ENCODE measurements at places on chromosomes 12 and 14. TPM values are rescaled to one million over a fixed set of nuclear protein-coding genes. Genes with fewer than 3 reads are reported as not detected.

WSCD2 gene
- total RNA-seq: 25.1 TPM

WNT1 gene
- not detected for total RNA-seq

BDKRB1 gene
- total RNA-seq: 0.83 TPM

DPF3 gene
- total RNA-seq: not detected

LGR5 gene
- 0.27 TPM for total RNA-seq

PPP1R1A gene
- total RNA-seq: 9.0 TPM

KRT83 gene
- total RNA-seq: not detected

KRT8 gene
- 46.2 TPM for total RNA-seq

KRT72 gene
- not detected for total RNA-seq

KRT78 gene
- total RNA-seq: not detected

HPD gene
- total RNA-seq: not detected

PZP gene
- not detected for total RNA-seq

SYCP3 gene
- total RNA-seq: not detected

BMAL2 gene
- total RNA-seq: under 0.01 TPM

CLEC7A gene
- total RNA-seq: 14.4 TPM

CCDC197 gene
- not detected for total RNA-seq

RDH16 gene
- 1.3 TPM for total RNA-seq

P2RX7 gene
- total RNA-seq: 3.5 TPM

IL23A gene
- not detected for total RNA-seq

TM9SF1 gene
- 55.1 TPM for total RNA-seq

RPL10L gene
- not detected for total RNA-seq

RERG gene
- 167 TPM for total RNA-seq

DEPDC4 gene
- total RNA-seq: 1.2 TPM

SLCO1B1 gene
- 0.35 TPM for total RNA-seq

ZDHHC22 gene
- not detected for total RNA-seq

ZNF891 gene
- total RNA-seq: 5.0 TPM

ITPR2 gene
- total RNA-seq: 53.5 TPM

LRRC23 gene
- 13.5 TPM for total RNA-seq

LMNTD1 gene
- total RNA-seq: not detected

MIP gene
- not detected for total RNA-seq

PLCZ1 gene
- total RNA-seq: not detected

KRT6B gene
- total RNA-seq: not detected

SEC23A gene
- total RNA-seq: 133 TPM

TRMT61A gene
- total RNA-seq: 26.5 TPM

CAPS2 gene
- 26.1 TPM for total RNA-seq

KRT75 gene
- not detected for total RNA-seq

GNB3 gene
- total RNA-seq: 2.7 TPM

RASAL1 gene
- total RNA-seq: not detected

GLIPR1L1 gene
- not detected for total RNA-seq

MUCL1 gene
- not detected for total RNA-seq

MYH6 gene
- 0.07 TPM for total RNA-seq

OTX2 gene
- not detected for total RNA-seq

RNASE3 gene
- total RNA-seq: not detected

TNFAIP2 gene
- total RNA-seq: 75.3 TPM

INSM2 gene
- 0.07 TPM for total RNA-seq

SRP54 gene
- total RNA-seq: 219 TPM

ADCY6 gene
- total RNA-seq: 75.8 TPM

OASL gene
- not detected for total RNA-seq

MFAP5 gene
- 194 TPM for total RNA-seq

IGF1 gene
- total RNA-seq: 161 TPM

KLC1 gene
- total RNA-seq: 295 TPM

TROAP gene
- total RNA-seq: not detected

SLC2A13 gene
- 12.8 TPM for total RNA-seq

FMNL3 gene
- total RNA-seq: 33.5 TPM

LIN7A gene
- total RNA-seq: 31.2 TPM

IGFBP6 gene
- total RNA-seq: 762 TPM
